Activated CD4-positive, alpha-beta T cell treated with anti-CD3 and anti-CD28 coated beads for 48 hours (primary cell): ENCODE measurements at places on chromosomes 11 and 22.

- no peak for DNase-seq
Observed at GRCh38 chr11:72955466-72955865, 141.3 kb downstream of the ATG16L2 start.

GRCh38 chr22:23827351-23827995, 11.3 kb downstream of the DERL3 start:
- no peak for DNase-seq

DNA sequence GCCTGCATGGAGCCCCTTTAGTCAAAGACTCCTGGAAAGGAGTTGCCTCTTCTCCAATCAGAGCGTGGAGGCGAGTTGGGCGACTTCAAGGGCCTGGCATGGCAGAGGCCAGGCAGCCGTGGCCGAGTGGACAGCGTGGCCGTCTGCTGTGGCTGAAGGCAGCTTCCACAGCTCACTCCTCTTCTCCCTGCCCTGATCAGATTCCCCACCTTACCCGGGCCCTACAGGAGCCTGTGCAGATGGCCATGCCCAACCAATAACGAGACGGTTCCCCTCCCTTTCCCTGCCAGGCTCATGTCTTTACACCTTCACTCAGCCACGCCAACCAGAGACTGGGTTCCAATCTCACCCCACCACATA, 20.0 kb upstream of the SLC22A12 start:
- no peak for DNase-seq

GRCh38 chr22:30821863-30822215, 127.2 kb downstream of the OSBP2 start:
- DNase-seq, result no peak

DNA sequence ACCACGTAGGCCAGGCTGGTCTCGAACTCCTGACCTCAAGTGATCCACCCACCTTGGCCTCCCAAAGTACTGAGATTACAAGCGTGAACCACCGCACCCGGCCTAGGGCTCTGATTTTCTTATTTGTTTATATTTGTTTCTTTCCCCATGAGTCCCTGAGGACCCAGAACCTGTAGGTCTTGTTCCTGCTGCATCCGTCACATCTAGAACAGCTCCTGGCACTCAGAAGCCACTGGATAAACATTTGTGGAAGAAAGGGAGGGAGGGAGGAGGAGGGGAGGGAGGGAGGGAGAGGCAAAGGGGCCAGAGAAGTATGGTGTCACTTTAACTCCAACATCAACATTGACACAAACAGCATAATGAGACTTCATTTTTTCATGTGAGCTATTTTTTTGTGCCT, 67.7 kb downstream of the CELSR1 start:
- no peak for DNase-seq
